ENCODE measurements at places on chromosomes 5 and 9. TPM values are rescaled to one million over a fixed set of nuclear protein-coding genes. Genes with fewer than 3 reads are reported as not detected.
A peak's percentile ranks its signal among the peaks of the same experiment; 100 is the strongest.

- no peak for DNase-seq
Measured at GRCh38 chr5:124538191-124538590, 208.2 kb downstream of the ZNF608 start.

DNA sequence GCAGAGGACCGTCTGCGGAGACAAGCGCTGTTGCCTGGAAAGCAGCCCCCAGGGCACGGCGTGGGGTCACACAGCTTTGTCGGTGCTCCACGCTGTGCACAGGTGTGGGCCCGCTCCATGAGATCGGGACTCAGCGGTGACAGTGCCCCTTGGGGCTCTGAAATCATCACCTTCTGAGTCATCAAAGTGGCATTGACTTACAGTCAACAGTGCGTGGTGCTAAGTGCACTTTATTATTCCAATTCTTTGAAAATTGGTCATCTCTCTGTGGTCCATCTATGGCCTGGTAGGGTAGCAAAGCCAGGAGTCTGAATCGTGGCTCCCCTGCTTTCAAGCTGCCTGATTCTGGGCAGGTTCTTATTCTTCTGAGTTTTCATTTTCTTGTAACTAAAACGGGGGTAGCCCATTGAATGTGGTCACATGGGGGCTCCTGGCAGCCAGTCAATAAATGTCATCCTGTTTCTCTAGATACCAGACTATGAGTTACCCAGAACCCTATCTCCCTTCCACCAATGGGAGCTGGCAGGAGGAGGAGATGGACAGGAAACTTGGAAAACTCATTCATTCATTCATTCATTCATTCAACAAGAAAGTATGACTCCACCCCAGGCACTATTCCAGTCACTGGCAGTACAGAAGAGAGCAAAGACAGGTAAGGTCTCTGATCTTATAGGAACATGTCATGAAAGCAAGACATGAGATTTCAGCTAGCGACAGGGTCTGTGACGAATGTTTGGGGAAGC, 20.3 kb upstream of the UNC5A start:
- no peak for DNase-seq

GRCh38 chr5:69113851-69114250, 20.0 kb downstream of the SLC30A5 start:
- no peak for DNase-seq

DNA sequence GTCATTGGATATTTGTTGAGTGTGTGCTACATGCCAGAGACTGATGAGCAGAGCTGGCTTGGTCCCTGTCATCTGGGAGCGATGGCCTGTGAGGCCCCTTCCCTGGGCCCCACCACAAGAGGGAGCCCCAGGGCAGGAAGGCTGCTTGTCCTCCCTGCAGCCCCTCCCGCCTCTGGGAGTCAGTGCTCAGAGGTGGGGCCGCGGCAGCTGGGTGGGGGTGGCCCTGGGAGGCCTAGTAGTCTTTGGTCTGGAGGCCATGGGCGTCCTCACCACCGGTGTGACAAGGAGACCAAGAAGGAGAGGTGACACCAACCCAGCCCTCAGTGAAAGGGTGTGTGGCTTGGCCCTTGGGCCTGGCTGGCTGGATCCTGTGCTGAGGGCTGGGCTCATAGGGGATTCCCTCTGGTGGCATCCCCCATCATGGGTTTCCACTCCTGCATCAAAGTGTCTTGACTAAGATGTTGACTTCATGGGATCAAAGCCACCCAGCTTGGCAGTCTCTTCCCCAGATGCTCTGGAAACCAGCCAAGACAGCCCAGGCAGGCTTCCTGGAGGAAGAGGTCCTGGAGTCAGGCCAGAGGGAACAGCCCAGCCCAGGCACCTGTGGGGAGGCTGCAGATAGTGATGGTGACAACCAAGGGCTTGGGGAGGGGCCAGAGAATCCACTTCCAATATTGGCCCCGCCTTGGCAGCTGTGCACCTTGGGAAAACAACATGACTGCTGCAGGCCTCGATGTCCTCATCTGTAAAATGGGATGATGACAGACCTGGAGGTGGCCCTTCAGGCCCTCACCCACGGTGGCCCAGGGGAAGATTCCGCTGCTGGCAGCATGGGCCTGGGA, 166.7 kb downstream of the GAPVD1 start:
- DNase-seq = peak; percentile 49

DNA sequence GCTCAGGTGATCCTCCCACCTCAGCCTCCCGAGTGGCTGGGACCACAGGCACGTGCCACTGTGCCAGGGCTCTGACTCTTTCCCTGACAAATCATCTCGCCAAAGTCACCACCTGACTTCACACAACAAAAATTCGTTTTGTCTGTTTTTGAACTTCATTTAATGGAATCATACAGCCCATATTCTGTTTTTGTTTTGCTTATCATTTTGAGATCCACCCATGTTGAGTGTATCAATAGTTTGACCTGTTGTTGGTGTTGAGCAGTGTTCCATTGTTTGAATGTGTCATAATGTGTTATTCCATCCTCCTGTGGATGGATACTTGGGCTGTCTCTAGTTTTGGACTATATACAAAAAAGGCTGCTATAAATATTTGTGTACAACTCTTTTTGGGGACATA, 6.9 kb upstream of the UBE2D2 start:
- no peak for DNase-seq

GRCh38 chr5:178117923-178118701, 4.8 kb downstream of the N4BP3 start:
- DNase-seq = no peak

GRCh38 chr9:119088002-119088547, 281.2 kb downstream of the BRINP1 start:
- DNase-seq = no peak

- no peak for DNase-seq
Measured at GRCh38 chr5:141488591-141489561, at the start of gene PCDHGC5. Gene PCDHGC5 (plus strand): TSS chr5:141489081. CDS start chr5:141489241, 160 bp downstream.

GRCh38 chr5:83322273-83322924, 149.1 kb upstream of the VCAN start:
- no peak for DNase-seq

- no peak for DNase-seq
Measured at GRCh38 chr5:31783731-31784130, 144.8 kb downstream of the PDZD2 start.

DNA sequence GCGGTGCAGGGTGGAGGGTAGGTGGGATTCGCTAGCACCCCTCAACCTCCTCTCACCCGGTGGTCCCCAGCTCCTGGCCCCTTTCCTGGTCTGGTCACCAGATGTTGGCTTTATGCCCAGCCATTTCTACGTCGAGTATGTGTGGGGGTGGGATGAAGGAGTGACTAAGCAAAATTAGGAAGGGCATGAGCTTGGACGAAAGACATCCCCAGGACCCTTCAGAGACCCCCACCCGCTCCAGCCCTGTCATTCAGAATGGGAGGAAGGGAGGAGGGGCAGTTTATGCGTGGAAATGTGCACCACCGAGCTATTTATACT, 742 bp downstream of the BHMT2 start:
- DNase-seq = peak; percentile 54

DNA sequence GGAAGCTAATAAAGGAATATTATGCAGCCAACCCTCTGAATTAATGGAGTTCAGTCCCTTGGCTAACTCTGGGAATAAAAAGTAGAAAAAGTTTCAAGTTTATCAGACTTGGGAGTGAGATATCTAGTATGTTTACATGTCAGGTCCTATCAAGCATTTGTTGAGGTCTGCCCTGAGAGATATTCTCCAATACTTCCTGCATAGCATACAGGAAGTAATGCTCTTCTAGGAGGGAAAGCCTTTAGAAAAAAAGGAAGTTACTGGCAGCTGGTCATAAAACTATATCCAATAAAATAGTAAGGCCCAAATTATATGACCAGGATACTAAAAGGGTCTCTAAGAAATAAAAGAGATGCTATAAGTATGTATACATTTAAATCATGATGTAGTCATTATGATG, 594.1 kb upstream of the FTMT start:
- DNase-seq = no peak

DNA sequence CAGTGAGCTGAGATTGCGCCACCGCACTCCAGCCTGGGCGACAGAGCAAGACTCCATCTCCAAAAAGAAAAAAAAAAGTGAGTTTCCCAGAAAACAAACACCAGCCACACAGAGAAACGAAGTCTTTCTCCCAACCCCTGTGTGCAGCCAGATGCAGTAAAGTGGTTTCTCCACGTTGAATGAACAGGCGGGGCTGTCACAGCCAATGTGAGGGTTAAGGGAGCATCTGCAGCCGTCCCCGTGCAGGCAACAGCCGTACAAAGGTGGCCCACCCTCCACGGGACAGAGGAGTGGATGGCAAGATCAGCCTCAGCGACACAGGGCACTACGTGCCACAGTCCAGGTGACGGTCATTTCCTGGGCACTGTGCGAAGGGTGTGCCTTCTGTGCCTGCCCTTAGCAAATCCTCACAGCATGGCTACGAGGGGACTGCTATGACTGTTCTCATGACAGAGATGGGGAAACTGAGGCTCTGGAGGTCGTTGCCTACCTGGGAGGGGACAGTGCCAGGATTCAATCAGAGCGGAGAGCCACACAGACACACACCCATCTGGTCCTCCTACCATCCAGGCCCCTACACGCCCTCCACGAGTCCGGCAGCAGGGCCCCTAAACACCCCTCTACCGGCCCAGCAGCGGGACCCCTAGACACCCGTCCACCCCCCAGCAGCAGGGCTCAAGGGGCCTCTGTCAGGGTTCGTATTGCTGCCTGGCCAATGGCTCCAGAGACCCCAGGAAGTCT, 2.3 kb downstream of the VAV2 start:
- no peak for DNase-seq

- no peak for DNase-seq
Measured at GRCh38 chr5:102850503-102850902, 95.4 kb downstream of the PAM start.

DNA sequence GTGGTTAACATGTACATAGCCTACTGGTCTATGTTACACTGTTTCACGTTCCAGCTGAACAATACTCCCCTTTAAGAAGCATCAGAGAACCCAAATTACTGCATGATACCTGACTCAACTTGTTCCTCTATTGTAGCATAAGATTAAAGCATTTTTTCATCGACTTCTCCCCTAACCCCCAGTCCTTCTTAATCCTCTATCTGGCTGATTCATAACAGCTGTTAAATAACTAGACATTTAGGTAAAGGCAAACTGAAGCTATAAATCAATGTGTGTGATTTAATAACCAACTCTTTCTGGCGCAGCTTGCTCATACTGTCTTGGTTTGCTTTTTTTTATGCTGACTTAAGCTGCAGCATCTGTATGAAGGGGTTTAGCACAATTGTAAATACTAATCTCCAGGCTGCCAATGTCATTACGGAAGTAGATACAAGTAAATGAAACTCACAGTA, 94.2 kb upstream of the MTAP start:
- DNase-seq = no peak

DNA sequence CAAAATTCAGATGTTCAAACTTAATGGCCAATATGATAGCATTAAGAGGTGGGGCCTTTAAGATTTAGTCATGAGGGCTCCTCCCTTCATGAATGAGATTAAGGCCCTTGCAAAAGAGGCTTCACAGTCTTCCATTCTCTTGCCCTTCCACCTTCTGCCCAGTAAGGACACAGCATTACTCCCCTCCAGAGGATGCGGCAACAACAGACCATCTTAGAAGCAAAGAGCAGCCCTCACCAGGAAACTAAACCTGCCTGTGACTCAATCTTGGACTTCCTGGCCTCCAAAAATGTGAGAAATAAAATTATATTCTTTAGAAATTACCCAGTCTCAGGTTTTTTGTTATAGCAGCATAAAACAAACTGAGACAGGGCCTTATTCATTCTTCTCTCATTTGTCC, 8.2 kb downstream of the AP3B1 start:
- DNase-seq = no peak

- no peak for DNase-seq
Measured at GRCh38 chr5:86709157-86709881, 91.6 kb downstream of the COX7C start.

- no peak for DNase-seq
Measured at GRCh38 chr5:116517488-116517887, 57.1 kb downstream of the SEMA6A start.

DNA sequence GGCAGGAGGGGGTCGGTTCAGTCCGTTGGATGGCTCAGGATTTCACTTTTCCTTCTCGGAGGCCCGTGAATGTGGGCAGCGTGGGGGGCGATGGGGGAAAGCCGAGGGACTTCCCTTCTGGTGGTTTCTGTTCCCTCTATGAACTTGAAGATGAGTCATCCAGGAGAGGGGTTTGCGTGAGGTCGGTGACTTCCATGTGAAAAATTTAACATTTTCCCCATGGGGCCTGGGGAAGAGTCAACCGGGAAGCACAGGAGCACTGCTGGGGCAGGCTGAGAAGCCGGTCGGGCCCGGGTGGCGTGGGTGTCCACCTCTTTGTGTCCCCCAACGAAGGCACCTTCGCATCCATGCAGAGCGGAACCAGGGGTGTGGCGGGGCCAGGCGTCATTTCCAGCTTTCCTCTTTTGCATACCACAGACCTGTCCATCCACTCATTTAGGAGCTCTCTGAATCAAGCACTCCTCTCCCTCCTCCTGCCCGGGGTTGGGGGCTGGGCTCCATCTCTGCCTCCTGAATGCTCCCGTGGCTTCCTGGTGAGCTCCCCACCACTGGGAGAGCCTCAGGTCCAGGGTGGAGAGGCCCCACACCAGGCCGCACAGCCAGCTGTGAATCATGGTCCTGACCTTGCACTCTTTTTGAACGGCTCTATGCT, 68.4 kb downstream of the ANKRD33B start:
- no peak for DNase-seq

- DNase-seq = no peak
Measured at GRCh38 chr9:20355022-20355421, 267.3 kb downstream of the MLLT3 start.

DNA sequence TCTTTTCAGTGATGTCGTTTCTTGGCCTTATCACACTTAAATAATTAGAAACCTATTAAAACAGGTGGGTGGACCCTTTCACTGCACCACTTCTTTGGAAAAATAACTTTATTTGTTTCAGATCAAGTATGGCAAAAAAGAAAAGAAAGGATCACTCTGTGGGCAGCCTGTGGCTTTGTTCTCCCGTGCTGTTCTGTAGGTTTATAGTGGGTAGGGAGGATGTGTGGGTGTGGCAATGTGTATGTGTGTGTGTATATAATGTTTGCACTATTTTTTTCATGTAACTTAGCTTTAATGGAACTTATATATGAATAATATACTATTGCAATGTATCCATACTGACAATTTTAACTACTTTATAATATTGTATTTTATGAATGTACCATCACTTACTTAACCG, 85.9 kb downstream of the ACTBL2 start:
- DNase-seq = no peak

- no peak for DNase-seq
Measured at GRCh38 chr5:153807801-153808200, 230.9 kb downstream of the FAM114A2 start.

- no peak for DNase-seq
Measured at GRCh38 chr9:1256178-1256577, 206.0 kb downstream of the DMRT2 start.

Gene FBP2
- total RNA-seq = not detected

Gene C9orf153
- total RNA-seq = 0.35 TPM

Gene SH3GL2
- total RNA-seq = not detected

Gene RNF208
- 21.9 TPM for total RNA-seq

Gene ANKRD33B
- total RNA-seq = 2.3 TPM

Gene AFAP1L1
- total RNA-seq = 45.0 TPM

Gene PNPLA7
- 7.7 TPM for total RNA-seq

Gene DOCK2
- total RNA-seq = 9.6 TPM

Gene SLC36A2
- not detected for total RNA-seq

Gene CDO1
- 16.3 TPM for total RNA-seq

Gene CCIN
- total RNA-seq = not detected

Gene IRX2
- total RNA-seq = not detected

Gene PCDHGB1
- 2.7 TPM for total RNA-seq

Gene PLPP7
- total RNA-seq = 104 TPM
